Activated naive CD4-positive, alpha-beta T cell treated with anti-CD3 and anti-CD28 coated beads for 36 hours (primary cell): ENCODE measurements at places on chromosomes 5 and 9.

DNA sequence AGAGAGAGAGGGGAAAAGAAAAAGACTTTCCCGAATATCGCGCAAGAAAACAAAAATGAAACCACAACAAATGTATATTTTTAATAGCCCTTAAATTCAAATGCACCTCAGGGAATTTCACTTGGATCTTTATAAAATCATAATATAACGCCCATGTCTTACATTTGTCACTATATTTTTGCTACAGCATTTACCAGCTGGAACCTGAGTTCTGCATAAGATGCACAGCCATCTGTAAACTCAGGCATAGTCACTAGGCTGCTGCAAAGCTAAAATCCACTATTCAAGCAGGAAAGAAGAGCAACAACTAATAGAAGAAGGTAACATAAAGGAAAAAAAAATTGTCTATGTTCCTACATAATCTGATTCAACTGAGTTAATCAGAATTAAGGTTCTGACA is 30.6 kb upstream of the SLCO6A1 start:
- no peak for DNase-seq

DNA sequence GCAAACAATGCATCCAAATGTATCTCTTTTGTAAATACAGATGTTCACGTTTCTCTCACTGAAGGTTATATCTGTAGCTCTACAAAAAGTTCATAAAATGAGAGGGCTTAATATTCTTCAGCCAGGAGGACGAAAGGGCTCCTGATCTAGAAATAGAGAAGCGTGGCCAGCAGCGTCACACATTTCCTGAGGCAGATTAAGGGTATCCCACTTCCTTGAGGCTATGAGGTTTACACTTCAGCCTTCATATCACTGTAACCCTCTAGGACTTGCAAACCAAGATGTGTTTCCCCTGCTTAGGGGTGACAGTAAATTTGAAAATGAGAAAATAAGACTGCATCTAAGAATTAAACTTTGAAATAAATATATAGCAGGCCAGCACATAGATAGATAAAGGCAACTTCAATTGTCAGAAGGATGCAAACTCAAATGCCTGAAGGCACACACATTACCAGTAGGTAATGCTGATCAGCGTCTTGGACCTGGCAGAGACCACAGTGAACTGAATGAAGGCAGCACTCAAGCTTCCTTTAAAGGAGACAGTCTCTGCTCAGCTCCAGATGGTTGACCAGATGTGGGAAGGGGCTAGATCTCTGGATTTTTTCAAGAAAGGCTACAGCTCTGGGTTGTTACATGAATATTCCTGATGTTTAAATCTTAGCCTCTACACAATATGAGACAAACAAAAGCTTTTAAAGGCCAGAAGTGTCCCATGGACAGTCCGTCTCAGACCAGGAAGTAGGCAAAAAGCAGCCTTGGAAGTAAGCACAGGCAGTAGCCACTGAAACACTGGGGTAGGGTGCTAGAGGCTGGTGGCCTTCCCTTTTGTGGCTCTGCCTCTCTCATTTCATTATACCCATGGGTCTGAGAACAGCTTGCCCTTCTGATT is 197.7 kb downstream of the MCTP1 start:
- DNase-seq, result no peak

DNA sequence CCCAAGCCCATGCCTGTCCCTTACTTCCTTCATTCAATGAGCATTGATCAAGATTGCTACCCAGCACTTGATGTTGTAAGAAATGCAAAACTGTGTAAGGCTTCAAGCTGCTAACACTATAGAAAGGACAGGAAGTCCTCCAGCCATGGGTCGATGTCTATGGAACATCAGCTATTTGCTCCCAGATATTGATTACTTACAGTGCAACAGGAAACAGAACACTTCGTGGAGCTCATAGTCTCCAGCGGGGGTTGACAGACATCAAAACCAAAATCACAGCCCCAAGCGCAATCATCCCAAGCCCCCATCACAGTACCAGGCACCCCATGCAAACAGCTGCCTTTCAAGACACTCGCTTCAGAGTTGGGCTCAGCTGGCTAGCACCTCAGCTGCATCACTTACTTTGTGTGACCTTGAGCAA is 26.8 kb upstream of the DUSP1 start:
- DNase-seq, result no peak

- no peak for DNase-seq
Observed at GRCh38 chr9:119020284-119020683, 349.0 kb downstream of the BRINP1 start.

GRCh38 chr5:33439905-33440481 is 772 bp upstream of the TARS1 start:
- DNase-seq, result no peak

GRCh38 chr5:176866707-176867310 is 32.3 kb downstream of the HK3 start:
- DNase-seq, result no peak

- no peak for DNase-seq
Observed at GRCh38 chr9:124812441-124812876, 35.5 kb downstream of the OLFML2A start.

DNA sequence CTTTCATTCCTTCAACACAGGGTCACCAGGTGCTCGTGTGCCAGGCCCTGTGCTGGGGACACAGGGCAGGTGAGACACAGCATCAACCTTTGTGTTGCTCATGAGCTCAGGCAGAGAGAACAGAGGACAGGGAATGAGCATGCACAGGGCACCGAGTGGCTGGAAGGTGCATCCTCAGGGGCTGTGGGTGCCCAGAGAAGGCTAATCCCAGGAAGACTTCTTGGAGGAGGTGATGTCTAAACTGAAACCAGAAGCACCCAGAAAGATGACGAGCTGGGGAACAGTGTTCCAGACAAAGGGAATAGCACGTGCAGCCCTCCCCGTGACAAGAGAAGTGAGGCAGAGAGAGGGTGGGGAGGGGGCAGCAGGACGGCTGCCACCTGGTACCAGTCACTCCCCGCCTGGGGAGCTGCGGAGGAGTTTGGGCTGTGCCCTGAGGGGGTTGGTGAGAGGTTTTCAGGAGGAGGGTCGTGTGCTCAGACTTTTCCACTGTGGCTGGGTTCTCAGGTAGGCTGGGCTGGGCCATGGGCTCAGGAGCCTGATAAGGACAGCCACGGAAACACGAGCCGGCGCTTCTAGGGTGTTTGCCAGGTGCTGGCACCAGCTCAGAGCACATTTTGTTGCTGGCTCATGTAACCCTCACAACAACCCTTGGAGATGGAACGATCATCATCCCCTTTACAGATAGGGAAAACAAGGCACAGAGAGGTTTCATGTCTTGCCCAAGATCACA is 46.0 kb downstream of the HMCN2 start:
- no peak for DNase-seq

DNA sequence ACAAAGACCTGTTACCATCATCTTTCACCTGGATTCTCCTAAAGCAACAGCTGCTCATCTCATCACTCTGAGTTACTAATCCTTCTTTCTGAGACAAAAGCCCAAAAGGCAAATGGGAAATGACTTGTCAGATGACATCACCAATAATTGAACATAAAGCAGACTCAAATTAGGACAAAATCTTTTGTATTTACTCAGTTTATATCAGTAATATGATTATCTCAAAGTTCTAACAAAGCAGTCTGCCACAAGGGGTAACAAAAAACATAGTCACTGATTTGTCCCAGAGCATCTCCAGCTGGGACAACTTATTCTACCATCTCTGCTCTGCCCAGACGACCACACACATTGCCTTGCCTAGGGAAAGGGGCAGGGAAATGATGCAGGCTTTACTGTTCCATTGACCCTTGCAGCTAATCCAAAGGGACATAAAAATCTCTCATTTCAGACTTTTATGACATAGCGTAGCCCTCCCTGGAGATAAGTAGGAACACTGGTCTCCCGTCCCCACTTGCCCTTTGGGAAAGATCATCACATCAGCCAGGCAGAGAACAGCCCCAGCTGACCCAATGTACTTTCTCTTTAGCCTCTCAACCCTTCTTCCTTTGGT is 249.5 kb upstream of the PTGER4 start:
- no peak for DNase-seq

DNA sequence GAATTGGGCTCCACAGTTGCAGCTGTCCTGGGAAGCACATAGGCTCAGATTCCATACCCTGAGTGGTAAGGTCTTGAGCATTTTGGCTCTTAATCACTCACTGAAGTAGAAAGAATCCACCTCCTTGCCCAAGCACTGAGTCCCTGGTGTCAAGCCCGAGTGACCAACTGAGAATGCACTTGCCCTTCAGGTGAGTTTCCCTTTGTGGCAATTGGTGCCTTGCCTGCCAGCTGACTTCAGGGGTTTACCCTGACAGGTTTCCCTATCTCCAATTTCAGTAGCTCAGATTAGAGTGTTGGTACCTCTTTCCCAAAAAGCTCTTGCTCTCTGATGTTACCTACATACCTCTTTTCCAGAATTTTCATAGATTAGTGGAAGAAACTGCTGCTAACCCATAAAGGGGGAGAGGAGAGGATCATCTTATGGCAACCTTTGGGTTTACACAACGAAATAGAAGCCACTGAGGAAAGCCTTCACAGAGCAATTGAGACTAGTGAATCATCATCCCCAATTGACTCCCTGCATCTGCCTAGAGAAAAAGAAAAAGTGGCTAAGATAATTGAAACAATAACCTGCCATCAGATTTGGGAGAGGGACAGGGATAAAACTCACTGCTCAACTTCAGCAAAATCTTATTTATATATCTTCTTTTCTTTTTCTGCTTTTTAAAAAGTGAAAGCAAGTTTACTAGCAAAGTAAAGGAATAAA is 48.6 kb downstream of the CCL28 start:
- DNase-seq, result no peak

DNA sequence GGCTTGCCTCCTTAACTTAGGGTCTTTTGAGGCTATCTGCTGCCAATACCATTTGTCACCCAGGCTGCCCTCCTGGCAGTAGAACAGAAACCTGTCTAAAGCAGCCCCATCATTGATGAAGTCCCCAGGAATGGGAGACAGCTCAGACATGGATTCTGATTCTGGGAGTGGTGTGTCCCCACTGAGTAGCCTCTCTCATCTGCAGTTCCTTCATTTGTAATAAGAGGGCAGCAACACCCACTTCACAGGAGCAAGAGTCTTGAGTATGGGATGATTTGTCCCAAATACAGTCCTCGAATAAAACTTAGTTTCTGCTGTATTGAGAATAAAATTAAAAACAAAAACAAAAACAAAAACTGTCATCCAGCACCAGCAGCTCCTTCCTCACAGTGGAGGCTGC is 167.6 kb downstream of the ASTN2 start:
- DNase-seq, result no peak

GRCh38 chr9:99134893-99135341 is 30.0 kb downstream of the TGFBR1 start:
- DNase-seq, result peak; percentile 31

DNA sequence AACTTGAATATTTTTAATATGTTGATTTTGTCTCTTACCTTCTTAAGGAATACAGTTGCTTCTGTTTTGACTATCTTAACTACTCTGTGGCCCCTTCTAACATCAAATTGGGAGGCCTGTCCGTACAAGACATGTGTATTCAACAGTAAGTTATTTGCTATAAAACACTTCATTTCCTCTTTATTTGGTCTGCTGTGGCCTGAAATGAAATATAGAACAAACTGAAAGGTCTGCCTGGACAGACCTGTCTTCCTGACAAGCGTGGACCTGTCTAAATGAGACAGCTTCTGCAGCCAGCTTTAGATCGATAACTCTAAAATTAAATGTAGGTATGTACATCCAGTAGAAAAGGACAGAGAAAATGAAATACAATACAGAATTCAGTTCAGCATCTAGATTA is 2.2 kb upstream of the LPAR1 start:
- no peak for DNase-seq

- DNase-seq, result no peak
Observed at GRCh38 chr5:73422164-73422563, 26.4 kb downstream of the FOXD1 start.

GRCh38 chr5:59637884-59638580 is 255.5 kb downstream of the PDE4D start:
- no peak for DNase-seq

GRCh38 chr9:124342776-124343485 is 72.3 kb downstream of the PSMB7 start:
- no peak for DNase-seq

DNA sequence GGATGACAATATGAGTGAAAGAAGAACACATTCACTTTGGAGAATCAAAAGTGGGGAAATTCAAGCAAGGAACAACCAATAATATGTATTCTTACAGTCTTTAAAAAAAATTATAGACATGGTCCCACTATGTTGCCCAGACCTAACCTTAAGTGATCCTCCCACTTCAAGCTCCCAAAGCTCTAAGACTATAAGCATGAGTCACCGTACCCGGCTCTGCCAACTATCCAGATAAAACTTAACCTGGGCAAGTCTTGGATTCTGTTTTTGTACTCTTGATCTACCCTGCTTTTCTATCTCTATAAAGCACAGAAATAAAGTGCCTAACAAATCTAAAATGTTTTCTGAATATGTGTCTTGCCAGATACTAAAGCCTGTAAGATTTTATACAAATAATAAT is 30.9 kb downstream of the CEMIP2 start:
- DNase-seq, result no peak

DNA sequence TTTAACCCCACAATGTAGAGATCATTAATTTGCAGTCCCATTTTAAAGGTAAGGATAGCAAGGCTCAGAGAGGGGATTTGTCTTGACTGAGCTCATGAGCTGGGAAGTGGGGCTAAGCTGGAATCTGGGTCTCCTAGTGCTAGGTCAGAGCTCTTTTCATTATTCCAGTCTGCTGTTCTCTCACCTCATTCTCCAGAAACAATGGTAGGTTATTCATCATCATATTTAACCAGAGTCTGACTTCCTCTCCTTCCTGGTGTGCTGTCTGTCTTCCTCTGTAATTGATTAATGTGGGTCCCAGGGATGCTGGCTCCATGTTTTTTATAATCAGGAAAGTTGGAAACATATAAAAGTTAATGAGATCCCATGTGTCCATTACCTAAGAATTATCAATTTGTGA is 20.6 kb downstream of the C9orf43 start:
- DNase-seq, result no peak

DNA sequence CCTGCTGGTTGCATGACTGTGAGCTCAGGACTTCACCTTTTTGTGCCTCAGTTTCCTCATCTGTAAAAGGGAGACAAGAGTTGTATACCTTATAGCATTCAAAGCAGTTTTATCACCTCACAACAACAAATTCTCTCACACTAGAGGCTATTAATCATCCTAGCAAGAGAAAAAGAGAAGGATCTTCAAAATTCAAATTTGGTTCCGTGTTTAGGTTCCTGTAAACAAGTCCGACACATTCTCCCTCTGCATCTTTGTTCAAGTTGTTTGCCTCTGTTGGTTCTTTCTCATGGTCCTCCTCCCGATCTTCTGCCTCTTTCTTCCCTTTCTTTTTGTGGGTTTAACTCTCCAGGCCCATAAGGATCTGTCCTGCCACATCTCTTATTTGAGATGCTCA is 218.0 kb downstream of the PIK3R1 start:
- DNase-seq, result no peak
